Neuronal stem cell (in vitro differentiated cells): ENCODE measurements at places on chromosomes 12 and 14.
A peak's percentile ranks its signal among the peaks of the same experiment; 100 is the strongest.

- no peak for DNase-seq
- no peaks in the 10 kb centered on the region for H3K4me1 ChIP-seq
- no peaks in the 10 kb centered on the region for H3K36me3 ChIP-seq
- no peaks in the 10 kb centered on the region for H3K27me3 ChIP-seq
- H3K27ac ChIP-seq: no peak overlapping the region
Measured at GRCh38 chr14:52455291-52456088, 96.8 kb downstream of the TXNDC16 start.

DNA sequence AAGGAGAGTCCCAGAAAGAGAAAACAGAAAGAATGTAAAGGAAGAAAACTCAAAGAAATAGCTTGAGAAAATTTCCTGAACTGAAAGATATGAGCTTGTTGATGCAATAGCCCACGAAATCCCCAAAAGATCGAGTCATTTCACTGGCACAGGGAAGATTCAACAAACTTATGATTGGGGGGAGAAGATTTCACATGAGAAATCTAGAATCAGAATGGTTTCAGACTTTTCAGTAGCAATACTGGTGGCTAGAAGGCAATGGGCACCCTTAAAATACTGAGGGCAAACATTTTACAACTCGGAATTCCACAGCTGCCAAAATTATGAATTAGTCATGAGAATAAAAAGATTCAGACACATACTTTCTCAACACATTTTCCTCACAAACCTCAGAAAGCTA lies 8.9 kb upstream of the KRT7 start:
- DNase-seq: no peak
- no peak overlapping the region for H3K4me3 ChIP-seq
- H3K27ac ChIP-seq: no peak overlapping the region

GRCh38 chr14:21257394-21257909 lies 11.8 kb downstream of the HNRNPC start:
- DNase-seq: no peak
- peaks cover 10% of the 10 kb centered on the region for H3K36me3 ChIP-seq
- no peak overlapping the region for H3K27ac ChIP-seq
- no peaks in the 10 kb centered on the region for H3K27me3 ChIP-seq

DNA sequence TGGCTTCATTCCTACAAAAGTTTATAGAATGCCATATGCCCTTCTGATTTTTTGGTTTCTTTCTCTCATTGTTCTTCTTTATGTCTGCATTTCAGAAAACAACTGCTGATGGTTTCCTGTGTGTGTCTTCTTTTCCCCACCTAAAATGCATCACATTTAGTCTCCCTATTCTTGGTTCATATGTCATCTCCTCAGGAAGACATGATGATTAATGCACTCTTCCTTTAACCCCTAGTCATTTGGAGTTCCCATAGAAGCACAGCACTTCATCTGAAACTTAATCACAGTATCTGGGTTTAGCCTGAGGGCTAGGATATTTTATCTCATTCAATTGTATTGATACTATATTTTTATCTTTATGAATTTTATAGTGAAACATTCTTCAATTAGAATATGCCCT lies 21.5 kb downstream of the GNPNAT1 start:
- peaks cover 93% of the 10 kb centered on the region for H3K36me3 ChIP-seq
- no peak overlapping the region for H3K4me3 ChIP-seq
- no peaks in the 10 kb centered on the region for H3K4me1 ChIP-seq
- no peaks in the 10 kb centered on the region for H3K27me3 ChIP-seq

- H3K27ac ChIP-seq: no peak overlapping the region
- H3K4me1 ChIP-seq: no peaks in the 10 kb centered on the region
- peaks cover 29% of the 10 kb centered on the region for H3K36me3 ChIP-seq
- no peaks in the 10 kb centered on the region for H3K27me3 ChIP-seq
Measured at GRCh38 chr12:6653342-6653741, 6.1 kb upstream of the ACRBP start.

- H3K27ac ChIP-seq: no peak overlapping the region
- peaks cover 2% of the 10 kb centered on the region for H3K4me1 ChIP-seq
- no peak for DNase-seq
- H3K27me3 ChIP-seq: peaks cover 28% of the 10 kb centered on the region
- H3K4me3 ChIP-seq: no peak overlapping the region
- no peaks in the 10 kb centered on the region for H3K36me3 ChIP-seq
Measured at GRCh38 chr14:101554991-101555668, 6.2 kb upstream of the DIO3 start.

- H3K27me3 ChIP-seq: no peaks in the 10 kb centered on the region
- no peak for DNase-seq
- H3K36me3 ChIP-seq: no peaks in the 10 kb centered on the region
- H3K4me3 ChIP-seq: no peak overlapping the region
- no peaks in the 10 kb centered on the region for H3K4me1 ChIP-seq
Measured at GRCh38 chr12:19712041-19712440, 272.7 kb downstream of the AEBP2 start.

DNA sequence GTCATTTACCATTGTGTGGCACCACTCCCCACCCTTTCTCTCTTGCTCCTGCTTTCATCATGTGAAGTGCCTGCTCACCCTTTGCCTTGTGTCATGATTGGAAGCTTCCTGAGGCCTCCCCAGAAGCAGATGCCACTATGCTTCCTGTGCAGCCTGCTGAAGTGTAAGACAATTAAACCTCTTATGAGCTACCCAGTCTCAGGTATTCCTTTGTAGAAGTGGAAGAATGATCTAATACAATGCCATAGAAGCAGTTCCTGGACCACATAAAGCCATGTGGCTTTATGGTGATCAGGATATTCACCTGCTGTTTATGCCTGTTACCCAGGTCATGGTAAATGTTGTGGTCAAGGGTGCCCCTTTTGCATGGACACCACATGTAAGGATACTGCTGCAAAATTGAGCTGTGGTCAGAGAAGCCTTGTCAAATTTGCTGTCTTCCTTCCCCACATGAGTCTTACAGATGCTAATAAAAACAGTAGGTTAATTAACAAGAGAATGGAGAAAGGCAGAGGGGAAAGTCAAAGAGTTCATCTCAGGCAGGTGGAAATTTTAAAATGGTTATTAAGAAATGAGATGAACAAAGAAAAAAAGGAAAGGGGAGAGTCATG lies 112.8 kb upstream of the IFNG-AS1 start:
- DNase-seq: no peak
- H3K36me3 ChIP-seq: no peaks in the 10 kb centered on the region
- H3K4me3 ChIP-seq: no peak overlapping the region
- no peaks in the 10 kb centered on the region for H3K4me1 ChIP-seq
- no peaks in the 10 kb centered on the region for H3K27me3 ChIP-seq

GRCh38 chr14:21537090-21537424 lies 10.9 kb upstream of the SALL2 start:
- peak; percentile 80 for DNase-seq
- H3K4me3 ChIP-seq: peak overlapping the region; percentile 89
- peak overlapping the region; percentile 100 for H3K27ac ChIP-seq
- no peaks in the 10 kb centered on the region for H3K27me3 ChIP-seq

- H3K4me3 ChIP-seq: no peak overlapping the region
- no peaks in the 10 kb centered on the region for H3K36me3 ChIP-seq
- no peak for DNase-seq
- H3K27ac ChIP-seq: no peak overlapping the region
Measured at GRCh38 chr12:77575376-77575919, 255.2 kb upstream of the NAV3 start.

DNA sequence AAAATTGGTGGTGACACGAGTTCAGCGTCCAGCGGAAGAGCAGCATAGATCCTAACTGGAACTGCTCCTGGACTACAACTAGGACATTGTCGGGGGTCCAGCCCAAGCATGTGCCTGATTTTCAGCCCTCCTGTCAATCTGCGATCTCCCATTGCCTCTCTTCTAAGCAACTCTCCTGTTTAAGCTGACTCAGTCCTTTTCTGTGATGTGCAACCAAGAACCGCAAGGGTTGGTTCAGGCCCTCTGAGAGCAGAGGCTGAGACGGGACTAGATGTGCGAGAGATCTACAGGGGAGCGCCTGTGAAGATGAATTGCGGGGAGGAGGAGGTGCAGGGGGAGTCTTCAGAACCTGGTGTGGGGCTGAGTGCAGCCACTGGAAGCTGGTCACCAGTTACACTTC lies 3.7 kb upstream of the PAPLN start:
- no peak overlapping the region for H3K4me3 ChIP-seq
- peaks cover 15% of the 10 kb centered on the region for H3K27me3 ChIP-seq
- DNase-seq: no peak
- H3K27ac ChIP-seq: no peak overlapping the region
- H3K36me3 ChIP-seq: no peaks in the 10 kb centered on the region

DNA sequence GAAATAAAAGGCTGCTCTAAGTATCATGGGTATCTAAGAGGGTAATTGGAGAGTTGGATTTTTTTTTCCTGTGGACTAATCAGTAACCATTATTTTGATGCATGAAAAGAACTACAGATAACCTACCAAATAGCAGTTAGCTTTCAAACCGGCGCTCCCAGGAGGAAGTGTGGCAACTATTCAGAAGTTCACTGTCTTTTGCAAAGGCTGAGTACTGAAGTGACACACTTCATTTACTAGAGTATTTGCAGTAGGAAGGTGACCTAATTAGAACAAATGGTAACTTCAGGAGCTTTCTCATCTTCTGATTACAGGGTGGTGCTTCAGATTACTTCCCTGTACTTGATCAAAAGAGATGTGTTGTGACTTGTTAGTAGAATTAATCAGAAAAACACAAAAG lies 87.7 kb downstream of the PELI2 start:
- no peak overlapping the region for H3K4me3 ChIP-seq
- no peaks in the 10 kb centered on the region for H3K27me3 ChIP-seq
- H3K4me1 ChIP-seq: peaks cover 13% of the 10 kb centered on the region
- H3K27ac ChIP-seq: no peak overlapping the region
- no peaks in the 10 kb centered on the region for H3K36me3 ChIP-seq
- no peak for DNase-seq

GRCh38 chr14:22177870-22178269 lies 411.2 kb downstream of the DAD1 start:
- H3K4me1 ChIP-seq: peaks cover 1% of the 10 kb centered on the region
- no peak for DNase-seq
- H3K27me3 ChIP-seq: no peaks in the 10 kb centered on the region
- no peak overlapping the region for H3K27ac ChIP-seq

DNA sequence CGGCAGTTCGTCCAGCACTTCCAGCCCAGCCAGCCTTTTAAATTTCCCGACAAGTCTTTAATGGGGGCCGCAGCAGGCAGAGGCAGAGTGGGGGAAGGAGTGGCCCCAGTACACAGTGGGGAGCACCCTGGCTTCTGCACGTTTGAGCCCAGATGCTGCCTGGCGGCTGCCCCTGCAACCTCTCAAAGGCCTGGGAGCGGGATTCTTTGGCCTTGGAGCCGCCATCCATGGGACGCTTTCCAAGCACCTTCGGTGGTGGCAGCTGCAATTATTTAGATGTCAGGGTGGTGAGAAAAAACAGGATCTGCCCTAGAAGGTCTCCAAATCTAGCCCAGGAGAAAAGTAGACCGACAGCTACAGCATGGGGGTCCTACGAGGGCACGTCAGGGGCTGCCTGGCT lies 46.0 kb downstream of the FAM222A start:
- no peaks in the 10 kb centered on the region for H3K4me1 ChIP-seq
- no peak for DNase-seq
- H3K27ac ChIP-seq: no peak overlapping the region
- no peaks in the 10 kb centered on the region for H3K36me3 ChIP-seq

DNA sequence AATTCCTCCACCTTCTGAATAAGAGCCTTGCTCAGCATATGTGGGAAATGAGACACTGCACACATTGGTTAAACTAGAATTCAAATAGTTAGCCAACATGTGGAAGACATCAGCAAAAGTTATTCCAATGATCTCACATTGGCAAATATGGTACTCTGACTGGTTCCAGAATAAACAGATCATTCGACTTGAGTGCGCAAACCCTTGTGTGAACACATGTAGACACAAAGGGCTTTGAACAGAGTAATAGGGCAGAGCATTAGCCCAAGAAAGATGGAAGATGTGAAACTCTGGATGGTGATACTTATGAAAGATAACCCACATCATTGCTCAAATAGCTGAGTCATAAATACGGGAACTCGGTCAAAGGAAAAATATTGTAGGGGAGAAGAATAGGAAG lies 1133.4 kb upstream of the SEL1L start:
- no peak overlapping the region for H3K27ac ChIP-seq
- DNase-seq: no peak
- H3K4me3 ChIP-seq: no peak overlapping the region
- H3K36me3 ChIP-seq: no peaks in the 10 kb centered on the region
- H3K4me1 ChIP-seq: no peaks in the 10 kb centered on the region

DNA sequence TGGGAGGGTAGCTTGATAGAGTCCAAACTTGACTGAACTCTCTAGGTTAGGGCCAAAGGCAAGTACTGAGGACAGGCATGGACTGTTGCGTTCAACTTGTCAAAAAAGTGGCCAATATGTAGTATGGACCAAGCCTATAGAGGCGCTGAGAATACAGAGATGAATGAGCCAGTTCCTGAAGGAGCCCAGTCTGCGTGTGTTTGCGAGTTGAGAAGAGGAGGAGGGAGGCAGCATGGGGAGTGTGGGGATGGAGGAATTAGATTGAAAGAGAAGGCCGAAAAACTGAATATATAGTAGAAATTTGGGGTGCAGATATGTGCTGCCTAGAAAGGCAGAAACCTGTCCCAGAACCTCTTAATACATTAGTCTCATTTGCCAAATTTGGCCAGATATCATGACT lies 412.4 kb downstream of the PCNX1 start:
- DNase-seq: no peak
- H3K27ac ChIP-seq: peak overlapping the region; percentile 6
- H3K4me1 ChIP-seq: peaks cover 4% of the 10 kb centered on the region
- peak overlapping the region; percentile 84 for H3K4me3 ChIP-seq

- H3K27ac ChIP-seq: no peak overlapping the region
- DNase-seq: no peak
- no peaks in the 10 kb centered on the region for H3K27me3 ChIP-seq
- no peak overlapping the region for H3K4me3 ChIP-seq
- no peaks in the 10 kb centered on the region for H3K36me3 ChIP-seq
Measured at GRCh38 chr12:65432651-65433050, 154.2 kb downstream of the MSRB3 start.

DNA sequence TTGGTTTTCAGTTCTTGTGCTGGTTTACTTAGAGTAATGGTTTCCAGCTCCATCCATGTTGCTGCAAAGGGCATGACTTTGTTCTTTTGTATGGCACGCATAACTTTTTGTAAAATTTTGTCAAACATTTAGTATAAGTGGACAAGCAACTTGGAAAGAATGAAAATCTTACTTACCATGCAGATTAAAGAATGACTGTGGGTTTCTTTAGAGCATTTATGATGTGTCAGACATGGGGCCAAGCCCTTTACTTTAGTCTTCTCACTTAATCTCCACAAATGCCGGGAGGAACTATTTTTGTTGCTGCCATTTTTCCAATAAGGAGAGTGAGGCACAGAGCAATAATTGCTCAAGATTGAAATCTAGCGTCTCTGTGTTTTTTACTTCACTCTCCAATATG lies 652.5 kb upstream of the TBX3 start:
- no peak overlapping the region for H3K27ac ChIP-seq
- no peak overlapping the region for H3K4me3 ChIP-seq
- no peaks in the 10 kb centered on the region for H3K27me3 ChIP-seq
- no peaks in the 10 kb centered on the region for H3K4me1 ChIP-seq
- no peaks in the 10 kb centered on the region for H3K36me3 ChIP-seq
- DNase-seq: no peak
